ENCODE measurements at places on chromosomes 16 and 17.

DNA sequence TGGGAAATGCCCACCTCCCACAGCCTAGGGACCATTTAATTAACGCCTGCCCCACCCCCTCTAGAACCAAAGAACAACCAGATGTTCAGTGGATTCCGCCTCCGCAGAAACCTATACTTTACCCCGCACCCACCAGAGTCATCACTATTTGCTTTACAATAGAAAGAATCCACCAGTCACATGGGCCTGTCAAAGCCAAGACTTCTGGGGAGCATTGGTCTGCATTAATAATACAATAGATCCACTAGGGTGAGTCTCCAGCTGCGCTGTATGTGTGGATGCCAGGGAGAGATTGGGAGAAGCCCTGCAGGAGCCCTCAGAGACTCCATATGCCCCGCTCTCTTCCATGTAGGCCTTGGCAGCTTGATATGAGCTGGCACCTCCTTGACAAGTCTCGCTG is 31.3 kb downstream of the CLEC19A start:
- DNase-seq, result no peak

DNA sequence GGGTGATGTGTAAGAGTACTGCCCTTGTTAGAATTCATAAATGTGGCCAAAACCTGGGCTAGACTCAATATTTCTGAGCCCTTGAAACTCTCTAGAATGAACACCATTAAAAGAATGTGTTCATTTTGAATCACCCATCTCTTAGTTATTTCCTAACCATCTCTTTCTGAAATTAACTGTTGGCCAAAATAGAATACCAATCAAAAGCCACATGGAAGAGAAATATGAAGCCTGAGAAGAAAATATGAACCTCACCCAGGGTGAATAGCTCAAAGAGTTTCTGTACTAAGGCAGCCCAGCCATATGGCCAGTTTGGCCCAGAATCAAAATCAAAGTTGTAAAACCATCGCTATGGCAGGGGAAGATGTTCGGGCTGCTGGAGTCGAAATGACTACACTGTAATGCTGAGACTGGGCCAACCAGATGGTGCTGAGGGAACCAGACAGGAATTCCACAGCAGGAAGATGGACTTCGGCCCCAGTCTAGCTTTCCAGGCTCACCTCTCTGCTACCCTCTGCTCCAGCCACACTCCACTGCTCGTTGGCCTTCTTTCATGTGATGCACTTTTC is 154.3 kb upstream of the ZFHX3 start:
- DNase-seq, result no peak

DNA sequence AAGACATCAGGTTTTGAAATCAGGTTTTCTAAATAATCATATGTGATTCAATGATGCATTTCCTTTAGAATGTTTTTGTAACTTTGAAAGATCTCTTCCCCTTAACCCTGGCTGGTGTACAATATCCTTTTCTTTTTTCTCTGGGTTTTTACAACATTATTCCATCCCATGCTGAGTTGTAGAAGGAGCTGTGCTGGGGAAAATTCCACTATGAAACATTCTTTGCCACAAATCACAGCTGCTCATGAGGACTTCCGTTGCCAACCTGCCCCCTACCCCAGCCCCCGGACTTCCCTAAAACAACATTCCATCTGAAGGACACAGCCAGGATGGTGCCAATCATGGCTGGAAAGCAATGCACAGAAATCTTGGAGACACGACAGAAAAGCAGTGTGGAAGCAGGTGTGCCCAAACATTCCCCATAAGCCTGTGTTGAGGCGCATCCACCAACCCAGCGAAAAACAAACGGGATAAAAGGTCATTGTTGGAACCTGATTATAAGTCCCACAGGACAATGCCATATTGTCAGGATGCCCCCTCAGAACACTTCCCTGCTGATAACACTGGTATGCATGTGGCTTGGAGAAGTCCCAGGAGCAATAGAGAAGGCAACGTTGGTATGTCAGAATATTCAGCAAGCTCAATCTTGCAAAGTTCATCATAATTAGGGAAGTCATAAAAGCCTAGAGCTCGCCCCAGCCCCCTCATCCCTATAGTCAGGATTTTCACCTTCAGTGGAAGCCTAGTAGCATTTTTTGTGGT is 475.0 kb downstream of the HS3ST3B1 start:
- peak; percentile 64 for DNase-seq

GRCh38 chr17:18124345-18125126 is 16.0 kb downstream of the MYO15A start:
- DNase-seq, result no peak

GRCh38 chr17:37699285-37699973 is 45.4 kb downstream of the HNF1B start:
- DNase-seq, result no peak

- DNase-seq, result no peak
Observed at GRCh38 chr17:45908460-45908859, 14.1 kb downstream of the MAPT start.

DNA sequence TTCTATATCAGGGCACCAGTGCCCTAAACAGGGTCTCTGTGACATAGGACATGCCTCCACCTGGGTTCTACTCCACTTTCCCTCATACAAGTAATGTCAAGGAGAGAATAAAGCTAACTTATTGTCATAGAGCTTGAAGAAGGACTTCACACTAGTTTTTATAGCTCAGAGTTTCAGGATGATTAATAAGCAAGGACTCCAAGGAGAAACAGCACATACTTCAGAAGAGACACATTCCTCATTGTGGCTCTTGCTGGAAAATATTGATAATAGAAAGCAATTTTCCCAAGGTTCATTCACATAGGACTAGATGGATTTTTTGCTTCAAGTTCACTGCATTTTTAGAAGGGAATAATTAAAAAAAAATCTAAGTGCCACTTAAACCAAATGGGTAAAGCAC is 133.3 kb downstream of the CA10 start:
- DNase-seq, result no peak

DNA sequence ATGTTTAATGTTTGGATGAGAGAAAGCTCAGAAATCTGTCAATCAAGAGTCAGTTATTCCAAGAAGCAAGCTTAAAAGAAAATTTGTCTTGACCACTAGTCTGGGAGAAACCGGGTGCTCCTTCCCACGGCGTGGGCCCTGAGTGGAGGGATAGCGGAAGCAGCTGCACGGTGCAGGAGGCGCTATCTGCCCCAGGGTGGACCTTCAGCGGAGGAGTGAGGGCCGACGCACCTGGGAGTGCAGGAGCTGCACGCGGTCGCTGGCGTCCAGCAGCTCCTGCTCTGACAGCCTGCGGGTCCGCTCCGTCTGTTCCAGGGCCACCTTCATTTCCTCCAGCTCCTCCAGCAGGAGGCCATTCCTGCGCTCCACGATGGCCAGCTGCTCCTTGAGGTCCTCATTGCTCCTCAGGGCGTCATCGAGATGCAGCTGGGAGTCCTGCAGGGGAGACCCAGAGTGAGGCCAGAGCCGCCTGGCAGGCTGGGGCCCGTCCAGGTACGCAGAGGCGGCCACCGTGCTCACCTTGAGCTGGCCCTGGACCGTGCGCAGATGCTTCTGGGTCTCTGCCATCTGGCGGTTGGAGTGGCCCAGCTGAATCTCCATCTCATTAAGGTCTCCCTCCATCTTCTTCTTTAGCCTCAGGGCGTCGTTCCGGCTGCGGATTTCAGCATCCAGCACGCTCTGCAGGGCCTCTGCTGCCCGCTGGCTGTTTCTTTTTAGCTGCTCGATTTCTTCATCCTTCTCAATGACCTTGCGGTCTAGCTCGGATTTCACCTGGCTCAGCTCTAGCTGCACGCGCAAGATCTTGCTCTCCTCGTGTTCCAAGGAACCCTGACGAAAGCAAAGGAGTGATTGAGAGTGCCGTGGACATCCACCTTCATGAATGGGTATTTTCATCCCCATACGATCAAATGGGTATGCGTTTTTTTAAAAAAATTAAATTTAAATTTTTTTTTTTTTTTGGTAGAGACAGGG is 63.5 kb downstream of the MYH13 start:
- no peak for DNase-seq
